NCI-H187 treated with DMSO at 0.1 percent for 48 hours (cell line): ENCODE measurements at places on chromosomes 3 and 15.

- DNase-seq, result no peak
Measured at GRCh38 chr3:46261926-46262594, 19.8 kb downstream of the CCR3 start.

DNA sequence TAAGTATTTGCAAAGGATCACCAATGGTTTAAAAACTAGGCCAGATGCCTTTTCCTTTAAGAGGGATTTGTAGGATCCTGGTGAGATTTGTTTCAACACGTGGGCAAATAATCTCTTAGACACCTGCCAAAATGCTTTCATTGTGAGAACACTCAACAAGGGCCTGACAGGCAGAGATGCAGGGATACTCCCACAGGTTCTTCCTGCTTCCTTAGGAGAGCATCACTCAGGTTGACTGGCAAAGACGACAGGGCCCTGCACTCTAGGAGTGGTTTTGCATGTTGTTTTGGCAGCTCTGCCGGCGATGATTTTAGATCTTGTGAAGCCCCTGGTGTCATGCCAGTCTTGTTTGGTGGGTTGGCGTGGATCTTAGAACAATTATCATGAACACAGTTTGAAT, 184.5 kb downstream of the NR1D2 start:
- DNase-seq, result peak; percentile 2

GRCh38 chr15:68407141-68407885, 24.6 kb downstream of the ITGA11 start:
- no peak for DNase-seq

DNA sequence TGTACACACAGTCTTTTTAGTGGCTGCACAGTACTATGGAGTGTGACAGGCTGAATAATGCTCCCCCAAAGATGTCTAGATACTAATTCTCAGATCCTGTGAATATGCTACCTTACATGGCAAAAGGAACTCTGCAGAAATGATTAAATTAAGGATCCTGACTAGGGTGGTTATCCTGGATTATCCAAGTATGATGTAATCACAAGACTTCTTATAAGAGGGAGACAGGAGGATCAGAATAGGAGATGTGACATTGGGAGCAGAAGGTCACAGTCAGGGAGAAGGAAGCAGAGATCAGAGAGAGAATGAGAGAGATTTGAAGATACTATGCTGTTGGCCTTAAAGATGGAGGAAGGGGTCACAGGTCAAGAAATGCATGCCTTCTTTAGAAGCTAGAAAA, 34.5 kb downstream of the GABPB1 start:
- DNase-seq, result no peak

DNA sequence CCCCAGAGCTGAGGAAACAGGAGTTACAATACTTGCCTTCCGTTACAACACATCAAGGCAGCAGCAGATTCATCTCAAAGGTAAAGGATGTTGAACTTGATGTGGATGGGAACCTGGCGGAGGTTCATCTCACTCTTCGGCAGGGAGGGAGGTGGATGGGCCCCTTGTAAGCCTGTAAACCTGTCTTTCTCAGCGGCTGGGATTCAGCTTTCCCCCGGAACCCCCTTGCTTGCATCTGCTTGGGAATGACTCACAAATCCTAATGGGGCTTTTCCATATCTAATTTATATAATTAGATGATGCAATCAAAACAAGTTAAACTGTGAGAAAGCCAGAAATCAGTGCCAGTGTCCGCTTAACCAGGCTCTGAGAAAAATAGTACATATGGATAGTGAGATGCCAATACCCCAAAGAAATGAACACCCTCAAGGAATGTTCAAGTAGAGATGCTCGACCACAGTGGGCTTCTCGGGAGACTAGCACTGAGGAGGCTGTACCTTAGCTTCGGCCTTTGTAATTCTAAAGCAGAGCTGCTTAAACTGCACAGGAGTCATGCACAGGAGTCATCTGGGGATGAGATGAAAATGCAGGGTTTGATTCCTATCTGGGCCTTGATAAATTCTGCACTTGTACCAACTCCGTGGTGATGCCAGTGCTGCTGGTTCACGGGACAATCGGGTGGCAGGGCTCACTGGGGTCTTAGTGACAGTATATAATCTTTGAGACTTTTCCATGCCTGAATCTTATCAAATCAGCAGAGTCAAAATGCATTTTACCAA, 2.2 kb upstream of the FAM240A start:
- DNase-seq, result no peak

- DNase-seq, result no peak
Measured at GRCh38 chr3:74390121-74390877, 224.2 kb downstream of the CNTN3 start.

DNA sequence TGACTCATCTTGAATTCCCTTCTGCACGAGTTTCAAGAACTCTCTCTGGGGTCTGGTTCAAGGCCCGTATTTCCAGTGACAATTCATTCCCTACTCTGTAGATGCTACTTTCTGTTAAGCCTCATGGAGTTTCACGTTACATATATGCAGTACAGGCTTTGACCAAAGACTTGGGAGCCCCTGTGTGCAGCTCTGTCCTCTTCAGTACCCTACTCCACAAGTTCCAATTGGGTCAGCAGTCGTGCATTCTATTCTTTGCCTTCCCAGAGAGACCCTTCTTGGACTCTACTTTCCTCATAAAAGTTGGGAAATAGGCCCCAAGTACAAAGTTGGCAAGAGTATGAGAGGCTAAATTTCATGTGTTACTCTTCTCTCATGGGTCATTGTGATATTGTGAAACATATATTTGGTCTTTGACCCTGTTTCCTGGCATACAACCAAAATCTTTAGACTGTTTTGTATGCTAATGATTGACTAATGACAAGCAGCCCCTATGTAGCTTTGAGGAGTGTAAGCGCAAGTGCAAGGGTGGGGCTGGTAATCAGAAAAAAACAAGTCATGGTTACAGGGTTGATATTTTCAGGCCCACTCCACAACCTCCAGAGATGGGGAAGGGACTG, 15.0 kb upstream of the CCDC50 start:
- no peak for DNase-seq

- no peak for DNase-seq
Measured at GRCh38 chr3:40768046-40768445, 243.3 kb downstream of the ZNF621 start.

DNA sequence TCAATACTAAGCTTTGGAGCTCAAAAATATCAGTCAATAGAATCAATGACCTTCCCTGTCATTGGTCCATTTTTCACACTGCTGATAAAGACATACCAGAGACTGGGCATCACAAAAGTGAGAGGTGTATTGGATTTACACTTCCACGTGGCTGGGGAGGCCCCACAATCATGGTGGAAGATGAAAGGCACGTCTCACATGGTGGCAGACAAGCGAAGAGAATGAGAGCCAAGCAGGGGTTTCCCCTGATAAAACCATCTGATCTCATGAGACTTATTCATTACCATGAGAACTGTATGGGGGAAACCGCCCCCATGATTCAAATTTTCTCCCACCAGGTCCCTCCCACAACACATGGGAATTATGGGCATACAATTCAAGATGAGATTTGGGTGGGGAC, 81.9 kb downstream of the ANXA2 start:
- DNase-seq, result no peak

DNA sequence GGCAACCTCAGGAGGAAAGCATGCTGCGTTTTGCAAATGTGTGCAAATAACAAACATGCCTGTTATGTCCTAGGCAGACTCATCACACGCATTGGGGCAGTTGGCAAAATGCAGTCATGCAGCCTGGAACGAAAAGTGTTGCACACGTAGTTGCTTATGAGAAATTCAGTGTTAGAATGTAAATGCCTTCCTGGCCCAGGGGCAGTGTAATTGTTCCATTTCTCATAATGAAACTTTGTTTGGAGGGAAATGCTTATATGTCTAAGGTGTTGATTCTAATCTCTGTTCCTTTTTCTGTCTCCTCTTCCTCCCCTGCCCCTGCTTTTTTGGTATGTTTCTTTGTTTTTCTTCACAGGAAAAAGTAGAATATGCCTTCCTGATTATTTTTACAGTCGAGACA, 156.0 kb downstream of the CACNA1D start:
- no peak for DNase-seq

DNA sequence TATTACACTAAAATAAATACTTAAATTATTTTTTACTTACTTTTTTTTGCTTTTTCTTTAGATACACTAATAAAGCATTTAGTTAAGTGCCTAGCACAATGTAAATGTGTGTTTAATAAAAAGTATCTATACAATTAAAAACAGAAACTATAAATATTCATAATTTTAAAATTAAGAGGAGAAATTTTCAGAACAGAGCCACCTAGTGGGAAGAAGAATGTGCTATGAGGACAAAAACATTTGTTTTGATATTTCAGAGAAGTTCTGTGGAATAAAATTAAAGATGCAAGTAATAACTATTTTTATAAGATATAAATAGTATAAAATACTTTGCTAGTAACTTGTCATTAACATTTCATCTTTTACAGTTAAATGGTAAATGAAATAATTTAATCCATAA, 33.6 kb upstream of the PLSCR5 start:
- no peak for DNase-seq

GRCh38 chr3:38009807-38010591, 19.4 kb downstream of the VILL start:
- DNase-seq, result no peak

DNA sequence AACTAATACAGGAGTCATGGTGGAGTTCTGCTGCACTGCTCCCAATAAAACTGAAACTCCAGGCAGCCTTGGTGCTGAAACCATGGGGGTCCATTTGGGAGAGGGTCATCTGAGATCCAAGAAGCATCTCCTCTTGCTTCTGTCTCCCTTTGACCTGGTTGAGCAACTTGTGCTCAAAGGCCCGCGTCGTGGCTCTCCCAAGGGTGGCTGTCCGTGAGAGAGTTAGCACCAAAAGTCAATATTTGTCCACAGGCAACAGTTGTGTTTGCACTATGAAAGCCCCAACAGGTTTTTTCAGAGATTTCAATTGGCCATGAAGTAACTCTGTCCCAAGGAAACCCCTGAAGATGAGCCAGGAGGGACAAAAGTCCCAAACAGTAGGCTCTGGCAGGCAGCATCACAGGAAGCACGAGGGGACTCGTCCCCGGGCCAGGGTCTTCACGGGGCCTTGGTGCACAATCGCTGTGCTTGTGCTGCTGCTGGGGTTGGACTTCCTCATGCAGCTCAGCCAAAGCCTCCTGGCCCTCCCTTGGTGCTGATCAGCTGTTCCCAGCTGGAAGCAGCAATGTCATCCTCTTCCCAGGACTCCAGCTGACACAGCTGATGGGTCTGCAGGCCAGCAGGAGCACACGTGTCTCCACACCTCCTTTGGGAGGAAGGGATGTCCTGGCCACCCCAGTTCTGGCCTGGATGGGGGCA, 39.4 kb upstream of the WNT5A start:
- DNase-seq, result no peak

DNA sequence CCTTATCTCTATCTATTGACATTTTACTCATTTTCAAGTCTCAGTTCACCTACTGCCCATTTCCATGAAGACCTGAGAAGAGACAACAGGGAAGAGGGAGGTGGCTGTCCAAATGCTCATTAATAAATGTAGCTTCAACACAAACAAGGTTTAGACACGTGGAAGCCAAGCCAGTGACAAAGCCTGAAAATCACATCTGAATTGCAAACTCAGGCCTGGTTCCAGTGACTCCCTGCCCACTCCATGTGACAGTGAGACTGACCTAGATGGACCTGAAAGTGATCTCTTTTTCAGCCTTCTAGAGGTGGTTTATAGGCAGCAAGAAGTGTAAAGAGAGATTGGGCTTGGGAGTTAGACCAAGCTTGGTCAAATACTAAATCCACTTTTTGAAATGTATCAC, 126.6 kb upstream of the BCL6 start:
- DNase-seq, result no peak

DNA sequence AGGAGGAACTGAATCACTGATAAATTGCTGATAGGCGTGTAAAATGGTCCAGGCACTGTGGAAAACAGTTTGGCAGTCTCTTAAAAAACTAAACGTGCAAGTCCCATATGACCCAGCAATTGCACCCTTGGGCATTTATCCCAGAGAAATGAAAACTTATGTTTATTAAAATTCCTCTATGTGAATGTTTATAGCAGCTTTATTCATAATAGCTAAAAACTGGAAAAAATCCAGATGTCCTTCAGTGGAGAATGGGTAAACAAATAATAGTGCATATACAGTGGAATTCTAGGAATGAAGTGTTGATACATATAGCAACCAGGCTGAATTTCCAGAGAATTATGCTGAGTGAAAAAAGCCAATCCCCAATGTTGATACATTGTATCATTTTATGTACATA, 482.2 kb upstream of the PDZRN3 start:
- no peak for DNase-seq

DNA sequence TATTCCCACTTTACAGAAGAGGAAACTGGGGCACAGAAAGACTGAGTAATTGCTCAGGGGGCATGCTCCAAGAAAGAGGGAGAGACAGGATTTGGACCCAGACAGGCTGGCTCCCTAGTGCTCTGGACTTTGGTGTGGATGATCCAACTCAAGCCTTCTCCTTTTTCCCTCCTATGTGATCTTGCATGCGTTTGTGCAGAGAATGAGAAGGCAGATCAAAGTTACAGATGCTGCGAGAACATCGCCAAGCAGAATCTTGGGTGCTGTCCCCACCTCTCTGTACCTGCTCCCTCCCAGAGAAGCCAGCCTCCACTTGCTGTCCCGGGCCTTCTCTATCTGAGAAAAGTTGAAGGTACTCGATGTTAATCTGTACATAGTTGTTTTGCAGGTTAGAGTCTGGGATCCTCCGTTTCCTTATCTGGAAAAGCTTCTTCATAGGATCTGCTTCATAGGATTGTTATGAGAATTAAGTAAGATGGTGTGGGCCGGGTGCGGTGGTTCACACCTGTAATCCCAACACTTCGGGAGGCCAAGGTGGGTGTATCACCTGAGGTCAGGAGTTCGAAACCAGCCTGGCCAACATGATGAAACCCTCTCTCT, 10.2 kb downstream of the GNB5 start:
- DNase-seq, result no peak
